ENCODE measurements at places on chromosomes 5 and 9. TPM values are rescaled to one million over a fixed set of nuclear protein-coding genes. Genes with fewer than 3 reads are reported as not detected.

Gene LPAR1
- total RNA-seq: 21.4 TPM

Gene GGTA1
- total RNA-seq: not detected

Gene CDC25C
- 10.5 TPM for total RNA-seq

Gene IFNA21
- total RNA-seq: not detected

Gene GABBR2
- total RNA-seq: 0.13 TPM

Gene SLC34A3
- total RNA-seq: 0.28 TPM

Gene CYLC2
- total RNA-seq: not detected

Gene OR1J2
- not detected for total RNA-seq

Gene SPAG8
- total RNA-seq: 0.56 TPM

Gene CFAP157
- total RNA-seq: not detected

Gene GRXCR2
- not detected for total RNA-seq

Gene LRRC19
- total RNA-seq: not detected

Data from A549 treated with Mapracorat at 1 μM for 4 hours (cell line).